Stomach (tissue), 19 donors: ENCODE measurements at places on chromosomes 1 and 21. TPM values are rescaled to one million over a fixed set of nuclear protein-coding genes. Genes with fewer than 3 reads are reported as not detected.

Gene MOB3C
- total RNA-seq, result 17.4 TPM

DNA sequence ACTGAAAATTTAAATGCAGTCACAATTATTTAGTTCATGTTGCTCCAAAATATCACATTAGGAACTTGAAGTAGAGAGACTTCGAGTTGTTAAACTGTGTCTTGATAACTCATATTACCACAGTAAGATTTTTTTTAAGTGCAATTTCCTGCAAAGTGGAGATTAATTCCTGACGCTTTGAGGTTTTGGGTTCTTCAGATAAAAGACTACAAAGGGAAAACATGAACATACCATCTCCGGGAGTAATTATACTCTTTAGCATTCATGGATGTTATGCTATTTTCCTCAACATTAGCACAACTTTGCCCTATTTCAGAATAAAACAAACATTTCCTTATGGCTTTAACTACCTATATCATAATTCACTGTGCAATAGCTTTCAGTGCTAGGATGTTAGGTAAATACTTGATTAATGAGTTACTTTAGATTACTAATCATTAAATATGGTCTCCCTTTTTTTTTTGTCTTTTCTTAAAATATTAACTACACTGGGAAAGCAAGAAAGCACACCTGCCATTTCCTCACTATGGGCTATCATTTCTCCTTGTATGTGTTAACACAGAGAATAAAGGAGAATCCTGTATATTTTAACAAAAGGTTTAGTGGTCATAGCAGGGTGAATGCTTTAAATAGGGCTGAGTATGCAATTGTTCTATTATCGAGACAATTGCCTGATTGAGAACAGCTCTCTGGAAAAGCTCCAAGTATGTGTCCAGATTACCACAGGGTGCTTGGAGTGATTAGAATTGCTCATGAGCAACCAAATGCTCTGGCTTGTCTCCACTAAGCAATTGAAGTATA is 252.5 kb upstream of the C1orf105 start:
- no peaks in the 10 kb centered on the region for H3K36me3 ChIP-seq
- H3K27me3 ChIP-seq, result no peaks in the 10 kb centered on the region
- H3K4me1 ChIP-seq, result peaks cover 10% of the 10 kb centered on the region
- peak overlapping the region; percentile 47 for H3K27ac ChIP-seq
- H3K4me3 ChIP-seq, result no peak overlapping the region

- H3K36me3 ChIP-seq, result no peaks in the 10 kb centered on the region
- DNase-seq, result no peak
- no peak overlapping the region for H3K4me3 ChIP-seq
Observed at GRCh38 chr1:41868241-41868998, 50.3 kb downstream of the HIVEP3 start.

Gene LEMD1
- total RNA-seq, result not detected

DNA sequence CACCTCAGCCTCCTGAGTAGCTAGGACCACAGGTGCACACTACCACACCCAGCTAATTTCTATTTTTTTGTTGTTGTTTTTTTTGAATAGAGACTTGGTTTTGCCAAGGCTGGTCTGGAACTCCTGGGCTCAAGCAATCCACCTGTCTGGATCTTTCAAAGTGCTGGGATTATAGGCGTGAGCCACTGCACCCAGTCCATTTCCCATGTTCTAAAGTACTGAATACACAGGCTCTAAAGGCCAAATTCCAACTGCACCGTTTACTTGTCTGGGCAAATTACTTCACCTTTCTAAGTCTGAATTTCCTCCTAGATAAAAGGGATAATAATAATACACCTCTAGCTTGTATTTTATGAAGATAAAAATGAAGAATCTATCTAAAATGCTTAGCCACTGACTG is 39.6 kb downstream of the FRRS1 start:
- peaks cover 5% of the 10 kb centered on the region for H3K36me3 ChIP-seq
- H3K4me1 ChIP-seq, result no peaks in the 10 kb centered on the region
- no peak overlapping the region for H3K27ac ChIP-seq
- no peak for DNase-seq
- no peak overlapping the region for H3K4me3 ChIP-seq

GRCh38 chr1:231238298-231238697 is 2.7 kb upstream of the GNPAT start:
- no peaks in the 10 kb centered on the region for H3K27me3 ChIP-seq
- peaks cover 79% of the 10 kb centered on the region for H3K4me1 ChIP-seq
- DNase-seq, result no peak
- H3K27ac ChIP-seq, result no peak overlapping the region
- H3K36me3 ChIP-seq, result peaks cover 27% of the 10 kb centered on the region
- no peak overlapping the region for H3K4me3 ChIP-seq

DNA sequence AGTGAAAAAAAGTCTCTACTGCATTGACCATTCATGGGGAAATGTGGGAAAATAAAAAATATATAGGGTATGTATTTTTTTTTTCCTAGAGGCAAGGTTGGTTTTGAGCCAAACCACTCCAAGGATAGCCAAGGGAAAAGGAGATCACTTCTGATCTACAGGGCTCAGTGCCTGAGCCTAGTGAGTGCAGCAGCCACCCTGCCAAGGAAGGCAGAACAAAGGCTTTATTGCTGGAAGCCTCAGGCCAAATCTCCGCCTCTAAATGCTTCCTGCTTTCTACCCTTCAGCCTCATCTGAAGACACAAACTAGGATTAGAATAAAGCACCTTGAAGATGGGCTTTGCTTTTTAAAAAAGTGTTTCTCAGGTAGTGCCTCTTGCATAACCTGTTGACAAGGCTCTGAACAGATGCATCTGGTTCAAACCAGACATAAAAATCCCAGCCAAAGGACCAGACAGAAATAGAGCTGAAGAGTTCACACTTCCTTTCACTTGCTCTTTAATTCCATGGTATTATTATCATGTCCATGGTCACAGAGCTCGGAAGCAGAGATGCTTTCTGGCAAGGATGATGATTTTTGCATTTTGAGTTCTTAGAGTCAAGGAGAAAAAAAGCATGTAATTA is 10.5 kb downstream of the C1orf115 start:
- H3K36me3 ChIP-seq, result peaks cover 17% of the 10 kb centered on the region
- peaks cover 9% of the 10 kb centered on the region for H3K4me1 ChIP-seq
- no peak overlapping the region for H3K4me3 ChIP-seq
- H3K27ac ChIP-seq, result no peak overlapping the region
- no peaks in the 10 kb centered on the region for H3K27me3 ChIP-seq

DNA sequence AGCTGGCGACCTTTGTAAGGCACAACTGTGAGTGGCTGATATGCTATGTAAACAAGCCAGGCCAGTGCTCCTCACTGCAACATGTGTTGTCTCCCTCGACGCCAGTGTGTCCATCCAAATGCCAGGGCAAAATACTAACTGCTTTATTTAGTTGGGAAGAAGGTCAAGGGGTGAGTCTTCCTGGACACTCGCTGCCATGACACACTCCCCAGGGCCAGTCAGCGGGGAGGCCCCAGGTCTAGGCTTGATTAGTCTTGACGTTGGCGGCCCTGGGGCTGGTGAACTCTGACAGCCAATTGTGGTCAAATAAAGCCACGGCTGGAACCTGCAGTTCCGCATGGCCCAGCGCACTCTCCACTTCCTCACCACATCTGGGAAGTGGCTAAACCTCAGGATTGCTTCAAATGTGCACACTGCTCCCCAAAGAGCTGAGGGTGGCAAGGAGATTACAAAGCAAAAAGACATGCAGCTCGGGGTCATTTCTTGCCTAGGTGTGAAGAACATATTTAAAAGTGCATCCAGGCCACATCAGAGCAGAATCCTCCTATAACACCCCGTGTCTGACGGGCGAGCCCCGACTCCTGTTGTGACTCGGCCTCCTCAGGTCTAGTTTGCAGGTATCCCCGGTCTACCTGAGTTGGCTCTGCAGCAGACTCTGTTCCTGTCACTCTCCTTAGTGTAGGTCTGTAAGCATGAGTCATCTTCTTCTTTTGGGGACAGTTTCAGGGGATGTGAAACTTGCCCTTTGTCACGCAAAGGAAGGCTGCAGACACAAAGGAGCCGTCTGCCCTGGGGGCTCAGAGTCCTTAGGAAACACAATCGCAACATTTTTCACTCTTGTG is 183.5 kb downstream of the RUNX1 start:
- H3K36me3 ChIP-seq, result peaks cover 87% of the 10 kb centered on the region
- H3K27me3 ChIP-seq, result no peaks in the 10 kb centered on the region
- peak; percentile 62 for DNase-seq
- H3K4me3 ChIP-seq, result no peak overlapping the region
- peaks cover 59% of the 10 kb centered on the region for H3K4me1 ChIP-seq
- H3K27ac ChIP-seq, result peak overlapping the region; percentile 72

DNA sequence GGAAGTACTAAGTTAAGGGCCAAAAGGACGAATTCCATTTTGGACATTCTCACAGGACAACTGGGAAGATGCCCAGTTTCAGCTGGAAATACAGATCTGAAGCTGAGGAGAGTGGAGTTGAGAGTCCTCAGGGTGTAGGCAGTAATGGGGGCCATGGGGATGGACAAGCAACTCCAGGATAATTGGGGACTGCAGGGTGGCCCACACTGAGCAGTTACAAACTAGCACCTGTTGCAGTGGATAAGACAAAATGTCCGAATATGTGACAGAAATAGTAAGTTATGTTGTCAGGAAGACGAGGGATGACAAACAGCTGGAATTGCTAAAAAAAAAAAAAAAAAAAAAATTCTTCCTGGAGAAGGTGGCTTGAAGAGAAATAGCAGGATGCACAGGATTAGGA is 34.6 kb upstream of the KANK4 start:
- H3K27me3 ChIP-seq, result no peaks in the 10 kb centered on the region
- no peaks in the 10 kb centered on the region for H3K36me3 ChIP-seq
- H3K4me3 ChIP-seq, result no peak overlapping the region
- H3K4me1 ChIP-seq, result no peaks in the 10 kb centered on the region
- no peak for DNase-seq

GRCh38 chr1:160400223-160400645 is at the start of gene VANGL2:
VANGL2 (plus strand) TSS chr1:160400564; CDS start chr1:160415838, 15,274 bp downstream.
- no peaks in the 10 kb centered on the region for H3K36me3 ChIP-seq
- H3K4me1 ChIP-seq, result peaks cover 30% of the 10 kb centered on the region
- peaks cover 19% of the 10 kb centered on the region for H3K27me3 ChIP-seq
- peak within 1 kb of the TSS; percentile 62 for H3K27ac ChIP-seq
- peak within 1 kb of the TSS; percentile 81 for H3K4me3 ChIP-seq

Gene TFF3
- total RNA-seq, result 12.1 TPM

GRCh38 chr1:204343802-204344201 is 15.9 kb downstream of the PLEKHA6 start:
- no peaks in the 10 kb centered on the region for H3K27me3 ChIP-seq
- no peak overlapping the region for H3K27ac ChIP-seq
- H3K36me3 ChIP-seq, result no peaks in the 10 kb centered on the region
- DNase-seq, result no peak

- H3K27me3 ChIP-seq, result no peaks in the 10 kb centered on the region
- H3K4me1 ChIP-seq, result peaks cover 95% of the 10 kb centered on the region
- peaks cover 5% of the 10 kb centered on the region for H3K36me3 ChIP-seq
- peak overlapping the region; percentile 89 for H3K27ac ChIP-seq
- no peak overlapping the region for H3K4me3 ChIP-seq
- no peak for DNase-seq
Observed at GRCh38 chr1:12178511-12178910, 11.7 kb downstream of the TNFRSF1B start.

GRCh38 chr1:209556162-209556690 is 27.3 kb upstream of the CAMK1G start:
- DNase-seq, result no peak
- no peaks in the 10 kb centered on the region for H3K36me3 ChIP-seq
- peaks cover 2% of the 10 kb centered on the region for H3K27me3 ChIP-seq
- H3K4me1 ChIP-seq, result no peaks in the 10 kb centered on the region

DNA sequence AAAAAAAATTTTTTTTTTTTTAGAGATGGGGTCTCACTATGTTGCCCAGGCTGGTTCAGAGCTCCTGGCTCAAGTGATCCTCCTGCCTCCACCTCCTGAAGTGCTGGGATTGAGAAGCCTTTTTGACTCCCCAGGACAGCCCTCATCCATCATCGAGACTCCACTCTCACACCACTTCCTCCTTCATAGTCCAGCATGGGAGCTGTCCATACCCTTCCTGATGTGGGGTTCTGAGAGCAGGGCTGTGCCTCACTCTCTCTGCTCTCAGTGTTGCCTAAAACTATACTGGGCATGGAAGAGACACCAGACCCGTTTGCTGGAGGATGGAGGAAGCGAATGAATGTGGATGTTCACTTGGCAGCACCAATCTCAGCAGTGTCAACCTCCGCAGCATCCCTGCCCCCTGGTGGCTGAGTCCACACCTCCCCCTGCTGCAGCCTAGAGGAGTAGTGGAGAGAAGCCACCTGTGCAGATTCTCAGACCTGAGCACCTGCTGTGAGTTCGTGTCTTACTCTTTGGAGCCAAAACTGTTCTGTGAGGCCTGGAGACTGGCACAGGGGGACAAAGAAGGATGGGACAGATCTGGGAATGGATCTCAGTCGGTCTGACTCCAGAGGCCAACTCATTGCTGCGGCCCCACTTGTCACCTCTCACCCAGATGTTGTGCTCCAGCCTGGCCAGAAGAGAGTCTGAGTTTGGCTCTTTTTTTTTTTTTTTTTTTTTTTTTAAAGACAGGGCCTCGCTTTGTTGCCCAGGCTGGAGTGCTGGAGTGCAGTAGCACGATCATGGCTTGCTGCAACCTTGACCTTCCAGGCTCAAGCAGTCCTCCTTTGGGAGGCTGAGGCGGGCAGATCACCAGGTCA is 17.7 kb downstream of the TINAGL1 start:
- peaks cover 2% of the 10 kb centered on the region for H3K27me3 ChIP-seq
- no peak overlapping the region for H3K27ac ChIP-seq
- H3K4me1 ChIP-seq, result peaks cover 11% of the 10 kb centered on the region

DNA sequence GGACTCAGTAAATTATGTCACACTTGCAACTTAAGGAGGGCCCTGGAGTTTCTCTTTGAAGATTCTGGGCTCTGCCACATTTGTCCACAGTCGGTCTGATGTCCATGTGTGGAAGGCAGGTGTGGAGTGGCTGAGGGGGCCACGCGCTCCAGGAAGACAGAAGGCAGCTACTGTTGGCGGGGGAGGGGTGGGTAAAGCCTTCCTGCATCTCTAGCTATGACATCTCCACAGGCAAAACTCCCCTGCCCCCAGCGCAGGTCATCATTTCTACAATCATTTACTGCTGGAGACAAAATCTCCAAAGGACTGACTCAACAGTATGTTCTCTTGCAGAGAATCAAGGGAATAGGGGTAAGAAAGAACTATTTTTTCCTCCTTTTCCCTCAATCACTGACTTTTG is 11.4 kb upstream of the TSPEAR start:
- peaks cover 5% of the 10 kb centered on the region for H3K4me1 ChIP-seq
- H3K27ac ChIP-seq, result no peak overlapping the region
- no peak overlapping the region for H3K4me3 ChIP-seq
- no peaks in the 10 kb centered on the region for H3K36me3 ChIP-seq
- H3K27me3 ChIP-seq, result peaks cover 32% of the 10 kb centered on the region

DNA sequence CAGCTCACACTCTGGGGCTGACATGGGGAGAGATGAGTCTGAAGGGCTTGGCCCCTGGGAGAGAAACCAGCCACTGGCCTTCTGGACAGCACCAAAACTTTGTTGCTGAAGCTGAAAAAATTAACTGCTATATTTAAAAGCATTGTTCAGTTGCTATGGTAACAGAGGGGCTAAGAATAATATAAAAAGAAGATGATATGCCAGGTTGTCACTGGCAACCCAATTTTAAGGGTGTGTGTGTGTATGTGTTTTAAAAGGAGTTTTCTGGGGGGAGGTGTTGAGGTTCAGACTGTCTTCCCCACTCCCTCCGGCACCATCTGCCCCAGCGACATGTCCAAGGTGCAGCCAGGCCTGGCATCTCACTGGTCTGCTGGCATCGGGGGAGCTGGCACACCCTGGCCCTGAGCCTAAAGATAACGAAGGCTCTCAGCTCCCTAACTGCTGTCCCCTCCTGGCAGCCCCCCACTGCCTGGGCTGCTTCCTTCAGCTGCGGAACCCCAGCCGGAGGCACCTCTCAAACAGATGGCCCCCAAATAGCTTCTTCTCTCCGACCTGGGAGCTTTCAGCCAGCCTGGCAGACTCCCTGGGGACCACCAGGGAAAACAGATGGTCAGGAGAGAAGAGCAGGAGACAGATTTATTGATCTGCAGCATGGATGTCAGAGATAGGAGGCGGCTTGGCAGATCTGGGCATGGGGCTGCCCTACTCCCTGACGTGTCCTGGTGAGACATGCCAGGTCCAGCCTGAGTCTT is 203.9 kb downstream of the HIVEP3 start:
- DNase-seq, result peak; percentile 26
- no peaks in the 10 kb centered on the region for H3K27me3 ChIP-seq
- no peak overlapping the region for H3K27ac ChIP-seq
- no peaks in the 10 kb centered on the region for H3K36me3 ChIP-seq
- no peak overlapping the region for H3K4me3 ChIP-seq
